ENCODE measurements at places on chromosomes 13 and 19.

GRCh38 chr13:44336934-44337333, 36.7 kb upstream of the SERP2 start:
- DNase-seq = no peak

DNA sequence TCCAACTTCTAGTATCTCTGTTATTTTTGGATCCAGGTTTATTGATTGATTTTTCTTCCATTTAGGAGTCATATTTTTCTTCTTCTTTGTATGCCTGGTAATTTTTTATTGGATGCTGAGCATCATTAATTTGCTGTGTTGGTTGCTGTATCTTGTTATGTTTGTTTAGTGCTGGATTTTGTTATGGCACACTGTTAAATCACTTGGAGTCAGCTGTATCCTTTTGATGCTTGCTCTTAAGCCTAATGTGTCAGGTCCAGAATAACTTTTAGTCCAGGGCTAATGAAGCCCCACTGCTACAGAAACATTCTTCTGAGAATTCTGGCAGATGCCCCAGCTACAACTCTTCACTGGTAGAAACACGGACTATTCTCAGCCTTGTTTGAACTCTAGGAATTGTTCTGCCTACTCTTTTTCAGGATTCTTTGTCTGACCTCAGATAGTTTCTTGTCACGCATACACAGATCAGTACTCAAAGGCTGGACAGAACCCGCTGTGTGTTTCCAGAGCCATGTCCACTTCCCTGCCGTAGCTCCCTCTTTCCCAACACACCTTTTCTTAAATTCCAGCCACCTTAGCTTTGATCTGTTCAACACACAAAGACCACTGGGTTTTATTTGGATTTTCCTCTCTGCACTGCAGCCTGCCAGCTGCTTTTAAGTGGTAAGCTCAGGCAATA, 137.1 kb upstream of the WASF3 start:
- no peak for DNase-seq

DNA sequence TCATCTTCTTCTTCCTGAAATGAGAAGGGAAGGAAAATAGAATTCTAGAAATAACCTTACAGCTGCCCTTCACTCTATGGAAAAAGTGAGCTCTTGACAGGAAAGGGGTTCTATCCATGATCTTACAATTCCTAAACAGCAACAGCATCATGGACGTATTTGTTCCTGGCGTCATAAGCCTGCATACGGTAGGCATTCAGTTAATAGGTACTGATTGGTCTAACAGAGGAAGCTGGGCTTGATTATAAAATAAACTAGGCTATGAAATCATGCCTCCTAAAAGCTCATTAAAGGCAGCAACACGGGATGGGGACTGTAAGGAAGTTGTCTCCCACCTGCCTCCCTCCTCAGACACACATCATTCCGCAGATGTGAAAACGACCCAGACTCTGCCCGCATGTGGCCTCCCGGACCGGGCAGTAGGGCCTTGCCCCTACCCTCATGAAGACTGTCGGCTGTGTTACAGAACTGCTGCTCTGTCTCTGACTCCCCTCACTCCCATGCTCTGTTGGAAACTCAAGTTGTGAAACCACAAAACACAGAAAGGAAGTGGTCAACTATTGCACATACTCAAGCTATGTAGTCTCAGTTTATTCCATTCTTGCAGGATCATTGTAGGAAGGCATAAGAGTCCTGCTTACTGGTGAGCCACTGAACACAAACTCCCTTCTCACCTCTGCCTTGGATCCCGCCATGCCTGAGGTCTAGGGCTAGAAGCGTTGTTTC, 129.8 kb downstream of the DLEU7 start:
- no peak for DNase-seq

GRCh38 chr13:21917086-21918015, 246.5 kb downstream of the FGF9 start:
- no peak for DNase-seq

DNA sequence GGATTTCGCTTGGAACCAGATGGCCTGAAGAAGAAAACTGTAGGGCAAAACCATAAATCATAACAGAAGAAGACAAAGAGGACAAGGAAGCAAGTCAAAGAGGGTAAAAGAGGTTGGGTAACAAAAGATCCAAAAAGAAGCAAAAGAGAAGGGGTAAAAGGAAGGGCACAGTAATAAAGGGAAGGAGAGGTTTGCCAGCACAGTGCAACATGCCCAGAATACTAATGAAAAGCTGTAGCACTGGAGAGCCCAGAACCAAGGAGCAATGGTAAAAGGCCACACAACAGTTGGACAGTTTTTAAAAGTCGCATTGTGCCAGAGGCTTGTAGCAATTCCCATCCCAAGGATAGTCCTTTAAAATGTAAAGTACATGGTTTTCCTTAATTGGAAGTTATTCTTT, 506.6 kb downstream of the PCDH9 start:
- no peak for DNase-seq

DNA sequence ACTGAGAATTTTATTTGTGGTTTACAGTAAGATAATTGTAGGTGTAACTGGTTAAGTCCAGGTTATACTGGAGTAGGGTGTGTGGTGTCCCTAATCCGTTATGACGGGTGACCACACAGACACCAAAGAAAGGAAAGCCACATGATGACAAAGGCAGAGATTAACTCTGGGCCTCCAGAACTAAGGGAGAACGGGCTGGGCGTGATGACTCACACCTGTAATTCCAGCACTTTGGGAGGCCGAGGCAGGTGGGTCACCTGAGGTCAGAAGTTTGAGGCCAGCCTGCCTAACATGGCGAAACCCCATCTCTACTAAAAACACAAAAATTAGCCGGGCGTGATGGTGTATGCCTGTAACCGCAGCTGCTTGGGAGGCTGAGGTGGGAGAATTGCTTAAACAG, 10.2 kb upstream of the FUT2 start:
- no peak for DNase-seq

- no peak for DNase-seq
Measured at GRCh38 chr13:42539670-42540069, 34.3 kb upstream of the TNFSF11 start.
